ENCODE measurements at places on chromosomes 16 and 17.

DNA sequence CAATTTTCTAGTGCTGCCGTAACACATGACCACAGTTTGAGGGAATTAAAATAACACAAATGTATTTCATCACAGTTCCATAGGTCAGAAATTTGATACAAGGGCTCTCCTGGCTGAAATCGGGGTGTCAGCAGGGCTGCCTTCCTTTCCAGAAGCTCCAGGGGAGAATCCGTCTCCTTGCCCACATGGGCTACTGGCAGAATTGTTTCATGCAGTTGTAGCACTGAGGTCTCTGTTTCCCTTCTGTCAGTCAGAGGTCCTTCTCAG is 20.5 kb downstream of the EIF4A3 start:
- DNase-seq: no peak

- no peak for DNase-seq
Measured at GRCh38 chr17:57701124-57701523, 44.0 kb downstream of the CCDC182 start.

DNA sequence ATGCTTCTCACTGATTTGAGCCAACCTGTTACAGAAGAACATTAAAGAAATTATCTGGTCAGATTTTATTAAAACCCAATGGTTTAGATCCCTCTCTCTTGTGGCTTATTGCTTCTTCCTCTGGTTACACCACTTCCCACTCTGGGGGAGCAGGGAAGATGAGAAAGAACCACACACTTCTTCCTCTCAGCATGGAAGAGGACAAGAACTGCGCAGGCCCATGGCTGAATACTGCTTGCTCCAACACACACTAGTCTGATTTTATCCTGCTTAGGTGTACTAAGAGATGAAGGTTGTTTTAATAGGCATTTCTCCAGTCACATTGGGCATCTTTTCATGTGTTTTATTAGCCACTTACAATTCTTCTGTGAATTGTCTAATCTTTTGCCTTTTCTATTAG is 27.6 kb downstream of the MAP3K3 start:
- DNase-seq: no peak

GRCh38 chr16:74738113-74738541 is 36.5 kb downstream of the FA2H start:
- no peak for DNase-seq

GRCh38 chr16:82767198-82767597 is 140.4 kb downstream of the CDH13 start:
- no peak for DNase-seq
